Right atrium auricular region (tissue), 2 donors: ENCODE measurements at places on chromosomes 7 and 10. TPM values are rescaled to one million over a fixed set of nuclear protein-coding genes. Genes with fewer than 3 reads are reported as not detected.

GRCh38 chr7:44658979-44659378, 52.6 kb downstream of the OGDH start:
- no peak overlapping the region for H3K27ac ChIP-seq
- DNase-seq = no peak
- no peaks in the 10 kb centered on the region for H3K27me3 ChIP-seq
- H3K4me3 ChIP-seq = no peak overlapping the region

The CLRN3 gene
- not detected for total RNA-seq

DNA sequence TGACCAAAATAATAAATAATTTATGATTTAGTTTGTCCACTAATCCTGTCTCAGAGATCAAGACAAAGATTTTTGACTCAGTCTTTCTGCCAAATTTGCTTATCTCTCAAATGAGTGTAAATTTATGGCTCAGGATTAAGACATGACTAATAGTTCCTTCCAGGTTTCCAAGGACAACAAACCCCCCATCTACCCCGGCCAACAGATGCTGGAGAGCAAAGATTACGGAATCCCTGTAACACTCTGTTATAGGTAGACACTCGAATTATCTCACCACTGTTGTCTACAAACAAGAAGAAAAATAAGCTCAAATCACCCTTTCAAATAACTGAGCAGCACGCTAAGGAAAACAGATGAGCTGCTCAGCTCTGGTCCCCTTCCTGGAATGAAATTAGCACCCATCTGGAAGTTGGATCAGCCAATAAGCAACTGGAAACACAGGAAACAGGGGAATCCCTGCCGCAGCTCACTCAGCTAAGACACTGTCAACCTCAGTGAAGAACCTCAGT, 56.8 kb upstream of the SVIL start:
- peak; percentile 64 for DNase-seq
- peaks cover 35% of the 10 kb centered on the region for H3K4me1 ChIP-seq
- no peaks in the 10 kb centered on the region for H3K27me3 ChIP-seq
- peak overlapping the region; percentile 82 for H3K27ac ChIP-seq
- no peaks in the 10 kb centered on the region for H3K36me3 ChIP-seq

- no peak overlapping the region for H3K27ac ChIP-seq
- H3K27me3 ChIP-seq = peaks cover 15% of the 10 kb centered on the region
- DNase-seq = no peak
- H3K4me3 ChIP-seq = no peak overlapping the region
- H3K4me1 ChIP-seq = peaks cover 37% of the 10 kb centered on the region
These were observed 1.5 kb upstream of the GRID1 start for GRCh38 chr10:86368046-86368445.
